Keratinocyte (primary cell): ENCODE measurements at places on chromosomes 6 and 20.

- no peak for DNase-seq
Observed at GRCh38 chr6:2132416-2132815, 113.0 kb downstream of the GMDS start.

DNA sequence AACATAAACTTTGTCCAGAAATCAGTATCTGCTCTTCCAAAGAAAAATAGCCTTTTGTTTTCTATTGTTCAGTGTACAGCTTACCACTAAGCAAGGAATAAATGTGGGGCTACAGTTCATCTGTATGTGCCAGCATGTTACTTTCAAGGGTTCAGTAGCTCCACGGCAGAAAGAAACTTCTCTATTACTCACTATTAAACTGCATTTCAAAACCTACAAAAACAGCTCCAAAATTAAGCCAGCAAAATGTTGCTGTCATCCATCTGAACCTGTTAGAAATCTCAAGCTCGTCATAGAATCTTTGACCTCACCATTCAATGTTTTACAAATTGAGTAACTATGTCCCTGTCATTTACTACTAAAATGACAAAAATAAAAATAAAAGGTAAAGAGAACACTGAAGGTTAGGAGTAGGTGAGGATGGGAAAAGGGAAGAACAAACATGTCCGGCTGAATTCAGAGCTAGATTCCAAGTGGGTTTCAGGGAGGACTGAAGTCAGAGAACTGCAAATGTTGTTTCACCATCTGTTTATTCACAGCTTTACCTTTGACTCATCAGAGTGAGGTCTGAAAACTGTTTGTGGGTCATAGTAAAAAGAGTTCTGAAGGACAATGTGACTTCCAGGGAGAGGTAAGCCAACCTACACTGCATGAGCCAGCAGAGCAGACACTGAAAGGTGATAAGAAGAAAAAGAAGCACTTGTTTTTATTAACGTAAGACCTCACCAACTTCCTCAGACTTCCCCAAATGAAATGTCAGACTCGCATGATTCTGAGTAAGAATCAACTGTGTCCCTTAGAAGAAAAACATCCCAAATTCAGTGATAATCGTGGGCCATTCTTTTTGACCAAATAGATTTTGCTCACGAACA is 62.0 kb downstream of the ATXN1 start:
- DNase-seq: no peak

DNA sequence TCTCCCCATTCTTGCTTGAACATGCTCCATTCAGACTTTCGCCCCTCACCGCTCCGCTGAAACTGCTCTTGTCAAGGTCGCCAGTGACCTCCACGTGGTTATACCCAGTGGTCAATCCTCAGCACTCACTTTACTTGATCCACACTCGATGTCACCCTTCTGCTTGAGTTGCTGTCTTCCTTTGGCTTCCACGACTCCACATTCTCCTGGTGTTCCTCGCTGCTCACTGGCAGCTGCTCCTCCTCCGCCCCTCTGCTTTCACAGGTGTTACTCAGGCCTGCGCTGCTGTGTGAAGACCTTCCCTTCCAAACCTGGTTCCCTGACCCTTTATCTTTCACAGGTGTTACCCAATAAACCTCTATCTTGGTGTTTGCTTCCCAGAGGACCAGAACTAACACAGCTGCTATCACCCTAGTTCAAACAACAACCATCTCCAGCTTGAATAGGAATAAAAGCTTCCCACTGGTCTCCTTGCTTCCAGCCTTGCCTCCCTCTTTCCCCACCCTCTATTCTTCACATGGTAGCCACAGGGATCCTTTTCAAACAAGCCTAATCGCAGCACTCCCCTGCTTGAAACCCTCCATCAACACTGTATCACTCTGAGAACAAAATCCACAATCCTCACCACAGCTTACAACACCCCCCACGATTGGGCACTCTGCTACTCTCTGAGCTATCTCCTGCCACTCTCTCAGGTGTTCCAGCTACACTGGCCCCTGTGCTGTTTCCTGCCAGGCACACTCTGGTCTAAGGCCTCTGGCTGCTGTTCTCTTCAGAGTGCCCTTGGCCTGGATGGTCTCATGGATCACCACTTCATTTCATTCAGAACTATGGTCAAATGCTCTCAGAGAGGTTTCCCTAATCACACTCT is 10.7 kb downstream of the PPIL1 start:
- DNase-seq: no peak

DNA sequence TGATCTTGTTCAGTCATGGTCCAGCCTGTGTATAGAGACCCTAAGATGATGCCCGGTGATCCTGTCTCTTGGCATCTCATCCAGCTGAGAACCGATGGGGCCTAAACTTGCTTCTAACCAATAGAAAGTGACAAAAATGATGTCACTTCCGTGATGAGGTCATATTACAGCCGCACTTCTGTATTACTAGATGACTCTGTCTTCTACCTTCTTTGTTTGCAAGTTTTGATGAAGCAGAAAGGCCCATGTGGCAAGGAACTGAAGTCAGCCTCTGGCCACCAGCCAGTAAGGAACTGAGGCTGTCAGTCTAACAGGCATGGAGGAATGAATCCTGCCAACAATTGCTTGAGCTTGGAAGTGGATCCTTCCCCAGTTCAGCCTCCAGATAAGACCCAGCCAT is 32.8 kb upstream of the HLA-C start:
- no peak for DNase-seq

DNA sequence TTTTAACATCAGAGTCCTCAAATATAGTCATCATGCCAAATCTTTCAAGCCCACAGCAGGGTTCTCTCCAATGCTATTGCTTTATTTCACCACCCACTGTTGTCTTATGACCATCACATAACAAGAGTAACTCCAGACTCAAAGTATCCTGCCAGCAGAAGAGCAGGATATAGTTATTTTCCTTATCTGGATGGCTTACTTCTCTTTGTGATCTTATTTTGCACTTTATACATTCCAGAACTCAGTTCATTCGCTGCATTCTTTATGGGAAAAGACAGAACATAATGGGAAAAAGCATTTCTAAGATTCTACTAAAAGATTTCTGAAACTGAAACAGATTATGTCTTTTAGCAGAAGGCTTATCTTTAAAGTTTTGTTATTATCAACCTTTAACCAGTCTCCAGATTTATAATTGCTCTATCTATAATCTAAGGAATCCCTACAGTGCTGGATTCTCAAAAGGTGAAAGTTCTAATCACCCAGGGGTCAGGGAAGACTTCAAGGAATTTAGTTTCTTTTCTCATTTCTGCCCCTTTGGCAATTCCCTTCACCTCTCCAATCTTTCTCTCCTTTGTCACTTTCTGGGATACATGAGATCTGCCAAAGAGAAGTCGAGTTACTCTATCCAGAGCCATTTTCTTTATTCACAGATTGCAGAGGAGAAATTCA is 190.4 kb downstream of the TPBG start:
- no peak for DNase-seq

- no peak for DNase-seq
Observed at GRCh38 chr20:18537651-18538050, 29.6 kb upstream of the SMIM26 start.

GRCh38 chr20:13648291-13649228 is 9.8 kb upstream of the TASP1 start:
- DNase-seq: no peak

- DNase-seq: no peak
Observed at GRCh38 chr6:111846492-111847409, 26.5 kb downstream of the FYN start.

GRCh38 chr6:118284736-118285360 is 263.2 kb upstream of the PLN start:
- no peak for DNase-seq

- no peak for DNase-seq
Observed at GRCh38 chr6:38492031-38492430, 147.7 kb downstream of the BTBD9 start.

- DNase-seq: no peak
Observed at GRCh38 chr20:62488470-62488869, 12.7 kb upstream of the GATA5 start.

DNA sequence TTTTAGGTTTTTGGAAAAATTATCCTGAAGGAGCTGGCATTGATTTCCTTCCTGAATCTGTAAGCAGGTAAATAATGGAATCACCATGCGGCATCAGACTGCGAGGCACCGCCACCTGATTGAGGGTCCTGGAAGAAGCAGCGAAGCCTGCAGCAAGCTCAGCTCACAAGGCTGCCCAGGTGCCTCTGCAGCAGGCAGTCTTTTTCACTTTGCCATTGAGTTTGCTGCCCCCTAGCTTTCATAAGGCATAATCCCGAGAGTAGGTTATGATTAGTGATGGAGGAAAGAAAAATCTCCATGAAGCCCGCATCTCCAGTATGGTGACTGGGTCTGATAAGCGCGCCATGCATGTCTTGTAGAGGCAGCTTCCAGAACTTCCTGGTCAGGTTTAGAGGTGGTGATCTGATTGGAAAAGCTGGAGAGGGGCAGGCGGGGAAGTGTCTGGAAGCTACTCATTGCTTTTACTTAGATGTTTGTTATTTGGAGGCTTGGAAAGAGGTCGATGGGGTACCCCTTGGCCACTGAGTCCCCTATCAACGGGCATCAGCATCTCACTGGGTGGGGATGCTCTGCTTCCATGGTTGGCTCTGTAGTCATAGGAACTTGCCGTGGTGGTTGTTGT is 26.7 kb downstream of the IYD start:
- no peak for DNase-seq

- no peak for DNase-seq
Observed at GRCh38 chr6:122339661-122340060, 59.8 kb upstream of the HSF2 start.

- DNase-seq: peak; percentile 83
Observed at GRCh38 chr20:17568972-17569521, 828 bp upstream of the DSTN start.

DNA sequence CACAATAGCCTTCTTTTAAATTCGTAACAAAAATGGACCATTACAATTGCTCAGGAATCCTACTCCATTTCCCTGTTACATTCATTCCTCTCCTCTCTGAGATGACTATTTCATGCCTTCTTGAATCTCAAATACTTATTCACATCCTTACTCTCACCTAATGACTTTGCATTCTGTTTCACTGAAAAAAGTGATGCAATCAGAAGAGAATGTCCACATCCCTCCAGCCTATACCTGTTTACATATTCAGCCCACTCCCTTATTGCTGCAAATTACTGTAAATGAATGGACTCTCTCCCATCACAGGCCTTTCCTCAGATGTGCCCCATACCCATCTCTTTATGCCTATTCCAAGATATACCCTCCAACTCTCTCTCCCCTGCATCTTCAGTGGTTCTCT is 8.6 kb downstream of the TAAR1 start:
- DNase-seq: no peak

DNA sequence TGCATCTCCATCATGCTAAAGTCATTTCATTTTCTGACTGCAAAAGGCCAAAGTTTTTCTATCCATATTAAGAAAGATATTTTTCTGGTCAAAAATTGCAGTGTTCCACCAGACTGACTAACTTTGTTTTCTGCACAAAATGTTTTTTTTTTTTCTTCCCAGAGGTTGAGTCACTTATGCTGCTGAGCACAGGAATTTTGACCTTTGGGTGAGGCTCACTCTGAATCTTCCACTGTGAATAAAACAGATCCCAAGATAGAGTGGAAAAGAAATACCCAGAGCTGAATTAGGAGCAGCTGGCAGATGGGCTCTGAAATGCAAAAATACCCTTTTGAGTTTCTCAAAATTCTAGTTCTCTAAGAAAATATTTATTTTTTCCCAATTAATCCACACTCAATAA is 996.8 kb downstream of the KIF16B start:
- DNase-seq: no peak

GRCh38 chr6:12893036-12893435 is 176.5 kb downstream of the PHACTR1 start:
- no peak for DNase-seq

DNA sequence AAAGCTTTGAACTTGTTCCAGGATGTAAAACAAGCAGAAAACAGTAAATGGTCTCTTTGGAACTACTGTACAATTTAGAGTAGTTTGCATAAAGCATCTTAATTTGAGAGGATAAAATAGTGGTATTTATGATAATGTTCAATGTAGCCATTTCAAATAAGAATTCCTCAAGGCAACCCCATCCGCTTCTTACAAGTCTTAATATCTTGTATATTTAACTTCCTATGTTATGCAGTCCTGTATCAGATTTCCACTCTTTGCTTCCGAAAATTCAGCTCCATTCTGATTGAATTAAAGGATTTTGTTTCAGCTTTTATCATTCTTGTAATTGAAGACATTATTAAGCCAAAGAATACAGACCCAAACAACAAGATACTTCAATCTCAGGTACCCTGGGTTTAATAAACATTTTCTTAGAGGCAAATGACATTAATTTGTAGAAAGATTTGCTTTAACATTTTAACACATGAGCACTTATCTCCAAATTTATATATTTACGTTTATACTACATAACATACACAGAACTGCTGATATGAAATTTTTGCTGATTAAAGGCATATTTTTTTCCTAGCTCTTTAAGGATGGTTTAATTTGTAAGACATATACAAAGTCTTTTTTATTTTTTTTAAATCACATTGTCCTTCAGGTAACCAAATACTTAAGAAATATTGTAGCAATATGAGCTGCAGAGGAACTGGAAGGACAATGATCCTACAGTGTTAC is 131.1 kb upstream of the BEND3 start:
- no peak for DNase-seq

- no peak for DNase-seq
Observed at GRCh38 chr6:138722425-138723371, 50.9 kb upstream of the CCDC28A start.

- DNase-seq: no peak
Observed at GRCh38 chr6:121670511-121670910, 235.1 kb downstream of the GJA1 start.

DNA sequence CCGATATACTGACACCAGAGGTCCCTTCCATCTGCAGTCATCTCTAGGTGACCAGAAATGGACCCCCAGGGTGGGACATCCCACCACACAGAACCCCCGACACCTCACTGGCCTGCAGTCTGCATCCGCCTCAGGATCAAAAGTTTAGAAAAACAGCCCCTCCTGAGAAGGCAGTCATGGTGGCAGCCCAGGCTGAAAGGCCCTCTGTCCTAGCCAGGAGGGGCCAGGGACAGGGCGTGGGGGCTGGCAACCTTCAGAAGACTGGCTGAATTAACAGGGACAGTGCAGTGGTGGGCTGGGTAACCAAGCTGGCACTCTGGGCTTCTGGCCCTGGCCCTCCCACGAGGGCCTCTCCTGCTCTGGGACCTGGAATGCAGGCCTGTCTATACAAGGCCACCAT is 34.3 kb upstream of the MDFI start:
- DNase-seq: no peak

- DNase-seq: peak; percentile 38
Observed at GRCh38 chr20:13644010-13644409, 5.3 kb upstream of the TASP1 start.

DNA sequence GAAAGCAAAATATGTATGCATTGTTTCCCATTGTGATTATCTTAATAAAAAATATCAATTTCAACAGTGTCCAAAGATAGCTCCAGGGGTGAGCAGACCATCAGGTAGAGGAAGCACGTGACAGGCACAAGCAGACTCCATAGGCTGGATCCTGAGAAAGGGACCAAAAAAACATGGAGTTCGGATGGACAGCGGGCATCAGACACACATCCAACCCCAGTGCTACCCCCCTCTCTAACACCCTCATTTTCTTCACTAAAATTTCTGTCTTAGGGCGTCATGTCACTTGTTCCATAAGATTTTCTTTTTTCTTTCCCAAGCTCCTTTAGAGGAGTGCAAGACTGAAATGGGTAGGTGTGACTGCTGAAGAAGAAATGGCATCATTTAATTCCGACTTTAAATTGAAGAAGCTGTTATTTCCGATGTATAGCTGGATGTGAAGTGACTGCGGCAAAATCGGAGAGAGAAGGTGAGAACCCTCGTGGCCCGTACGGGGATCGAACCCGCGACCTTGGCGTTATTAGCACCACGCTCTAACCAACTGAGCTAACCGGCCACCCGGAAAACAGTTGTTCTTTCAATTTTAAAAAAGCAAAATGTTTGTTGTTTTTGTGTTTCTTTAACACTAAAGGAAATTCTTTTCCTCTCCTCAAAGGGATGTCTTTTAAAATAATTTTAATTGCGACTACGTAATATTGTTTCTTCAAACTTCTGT is 10.3 kb upstream of the PRSS16 start:
- DNase-seq: peak; percentile 55
